ENCODE measurements at places on chromosomes 16 and 17.

- no peak for DNase-seq
Observed at GRCh38 chr17:17757956-17758845, 76.9 kb downstream of the RAI1 start.

DNA sequence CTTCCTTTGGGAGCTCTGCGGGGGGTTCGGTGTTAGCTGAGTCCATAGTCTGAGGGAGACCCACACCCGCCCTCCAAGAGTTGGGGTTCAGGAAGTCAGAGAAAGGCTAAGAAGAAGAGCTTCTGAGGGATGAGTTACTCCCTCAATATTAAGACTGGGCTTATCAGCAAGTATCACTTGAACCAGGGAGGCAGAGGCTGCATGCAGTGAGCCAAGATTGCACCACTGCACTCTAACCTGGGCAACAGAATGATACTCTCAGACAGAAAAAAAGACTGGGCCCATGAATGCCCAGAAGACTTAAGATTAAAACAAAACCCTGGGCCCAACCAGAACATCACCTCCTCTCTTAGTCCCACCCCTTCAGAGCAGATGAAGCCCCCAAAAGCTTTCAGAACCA, 6.0 kb downstream of the NKIRAS2 start:
- DNase-seq = no peak

DNA sequence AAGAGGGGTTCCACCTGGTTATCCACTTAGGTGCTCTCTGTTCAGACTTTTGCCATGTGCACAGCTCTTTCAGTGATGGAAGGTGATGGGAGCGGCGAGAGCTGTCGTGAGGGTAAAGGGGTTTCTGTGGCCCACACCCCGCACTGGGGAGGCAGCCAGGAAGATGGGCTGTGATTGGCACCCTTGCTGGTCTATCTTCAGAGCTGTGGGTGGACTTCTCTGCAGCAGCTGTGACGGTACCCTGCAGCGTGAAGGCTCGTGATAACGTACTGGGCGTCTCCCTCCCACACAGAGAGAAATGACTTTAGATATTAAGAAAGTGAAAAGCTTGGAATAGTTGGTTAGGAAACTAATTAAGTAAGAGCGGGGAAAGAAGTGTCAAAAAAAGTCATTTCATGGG, 45.8 kb downstream of the MPRIP start:
- no peak for DNase-seq

GRCh38 chr16:15775209-15775608, 81.6 kb downstream of the MYH11 start:
- DNase-seq = no peak

DNA sequence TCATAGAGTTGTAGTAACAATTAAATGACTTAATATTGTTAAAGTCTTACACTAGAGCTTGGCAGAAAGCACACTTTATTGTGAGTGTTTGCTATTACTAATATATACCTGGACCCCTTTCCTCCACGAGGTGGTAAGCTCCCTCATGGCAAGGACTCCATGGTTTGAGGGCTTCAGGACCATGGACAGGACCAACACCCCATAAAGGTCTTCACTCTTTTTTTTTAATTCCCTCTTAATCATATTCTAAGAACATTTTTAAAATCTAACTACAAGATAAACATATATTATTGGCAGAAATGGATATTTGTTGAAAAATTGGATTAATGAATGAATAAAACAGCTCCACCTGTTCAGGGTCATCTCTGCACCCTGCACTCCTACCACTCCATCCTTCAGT, 154.5 kb downstream of the CBLN1 start:
- DNase-seq = no peak

GRCh38 chr16:73544826-73545225, 496.9 kb upstream of the ZFHX3 start:
- no peak for DNase-seq

- no peak for DNase-seq
Observed at GRCh38 chr17:17246879-17247278, 9.9 kb upstream of the FLCN start.

- no peak for DNase-seq
Observed at GRCh38 chr16:2857451-2858244, at the start of gene PRSS22. PRSS22 (minus strand) TSS chr16:2858170; CDS start chr16:2858104, 66 bp downstream.

GRCh38 chr17:499951-500461, 147.4 kb upstream of the RPH3AL start:
- peak; percentile 25 for DNase-seq

All from CD4-positive, alpha-beta T cell treated with Interleukin-21 for 1 hour (primary cell).